ENCODE measurements at places on chromosomes 11 and 22.
A peak's percentile ranks its signal among the peaks of the same experiment; 100 is the strongest.

- DNase-seq = no peak
Observed at GRCh38 chr11:119384332-119384731, 2.8 kb upstream of the USP2 start.

- DNase-seq = peak; percentile 93
Observed at GRCh38 chr22:37229805-37230672, 14.0 kb downstream of the RAC2 start.

GRCh38 chr11:9396752-9397151 is 12.3 kb downstream of the IPO7 start:
- DNase-seq = no peak

DNA sequence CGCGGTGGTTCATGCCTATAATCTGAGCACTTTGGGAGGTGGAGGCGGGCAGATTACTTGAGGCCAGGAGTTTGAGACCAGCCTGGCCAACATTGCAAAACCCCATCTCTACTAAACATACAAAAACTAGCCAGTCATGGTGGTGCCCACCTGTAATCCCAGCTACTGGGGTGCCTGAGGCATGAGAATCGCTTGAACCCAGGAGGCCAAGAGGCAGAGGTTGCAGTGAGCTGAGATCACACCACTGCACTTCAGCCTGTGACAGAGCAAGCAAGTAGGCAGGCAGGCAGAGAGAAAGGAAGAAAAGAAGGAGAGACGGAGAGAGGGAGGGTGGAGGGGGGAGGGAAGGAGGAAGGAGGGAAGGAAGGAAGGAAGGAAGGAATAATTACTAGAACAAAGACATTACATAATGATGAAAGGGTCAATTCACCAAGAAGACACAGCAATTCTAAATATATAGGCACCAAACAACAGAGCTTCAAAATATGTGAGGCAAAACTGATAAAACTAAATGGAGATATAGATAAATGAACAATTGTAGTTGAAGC is 13.8 kb upstream of the CLDN5 start:
- no peak for DNase-seq

- no peak for DNase-seq
Observed at GRCh38 chr22:49080631-49081030, 747.0 kb downstream of the BRD1 start.

DNA sequence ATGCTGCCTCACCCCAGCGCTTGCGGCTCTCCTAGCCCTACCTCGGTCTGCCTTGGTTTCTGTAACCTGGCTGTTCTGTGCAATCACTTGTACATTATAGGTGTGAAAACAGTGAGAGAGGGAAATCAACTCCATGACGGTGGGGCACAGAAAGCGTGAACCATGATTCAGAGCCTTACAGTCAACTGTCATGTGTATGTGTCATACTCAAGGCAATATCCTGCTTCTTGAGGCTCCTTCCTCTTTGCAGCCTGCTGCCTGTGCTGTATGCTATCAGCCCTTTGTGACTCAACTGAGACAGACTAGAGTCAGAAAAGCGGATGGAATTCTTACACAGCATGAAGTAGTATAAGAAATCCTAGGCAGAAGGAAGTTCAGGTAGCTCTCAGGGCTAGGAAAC is 2.1 kb downstream of the NRIP3 start:
- peak; percentile 57 for DNase-seq

DNA sequence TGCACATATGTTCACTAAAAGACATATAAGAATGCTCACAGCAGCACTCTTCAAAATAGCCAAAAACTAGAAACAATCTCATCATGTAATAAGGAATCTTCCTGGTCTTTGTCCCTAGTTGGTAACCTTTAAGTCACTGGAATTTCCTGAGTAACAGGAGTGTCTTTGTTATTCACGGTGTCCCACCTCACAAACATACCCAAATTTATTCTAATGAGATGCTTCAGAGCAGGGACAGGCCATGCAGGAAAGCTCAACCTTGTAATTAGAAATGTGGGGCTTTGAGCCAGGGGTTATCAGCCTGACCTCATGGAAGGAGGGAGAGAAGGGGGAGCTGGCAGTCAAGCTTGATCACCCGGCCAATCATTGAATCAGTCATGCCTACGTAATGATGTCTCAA is 40.3 kb upstream of the NFRKB start:
- DNase-seq = no peak

GRCh38 chr11:92948116-92948515 is 21.3 kb upstream of the MTNR1B start:
- no peak for DNase-seq

DNA sequence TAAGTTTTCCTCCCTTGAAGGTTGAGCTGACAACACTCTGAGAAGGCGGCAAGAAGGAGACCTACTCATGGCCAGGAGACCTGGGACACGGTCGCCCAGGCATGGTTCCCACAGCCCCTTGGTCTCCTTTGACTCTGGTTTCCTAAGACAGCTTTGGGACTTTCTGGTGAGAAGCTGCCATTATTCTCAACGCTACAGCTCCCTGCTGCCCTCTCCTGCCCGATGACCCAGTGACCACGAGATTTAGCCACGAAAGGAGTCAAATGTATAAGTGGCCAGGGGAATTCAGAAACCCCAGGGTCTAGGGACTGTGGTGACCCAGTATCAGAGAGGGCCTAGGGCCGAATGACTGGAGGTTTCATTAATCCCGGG is 699 bp upstream of the SDF2L1 start:
- DNase-seq = no peak
